ENCODE measurements at places on chromosomes 2 and 18. TPM values are rescaled to one million over a fixed set of nuclear protein-coding genes. Genes with fewer than 3 reads are reported as not detected.

The SCN9A gene
- total RNA-seq, result 11.8 TPM

The UGT1A8 gene
- not detected for total RNA-seq

The NGEF gene
- 14.4 TPM for total RNA-seq

The UBXN2A gene
- total RNA-seq, result 20.9 TPM

The DPP10 gene
- total RNA-seq, result 0.84 TPM

The EFHD1 gene
- total RNA-seq, result 0.17 TPM

The RRM2 gene
- 191 TPM for total RNA-seq

The ARHGAP25 gene
- total RNA-seq, result not detected

The GKN1 gene
- not detected for total RNA-seq

The ST6GAL2 gene
- not detected for total RNA-seq

The GREB1L gene
- total RNA-seq, result 0.63 TPM

The KCNIP3 gene
- total RNA-seq, result not detected

The MAPK4 gene
- not detected for total RNA-seq

The OLA1 gene
- total RNA-seq, result 333 TPM

The MATN3 gene
- total RNA-seq, result 19.2 TPM

The AMER3 gene
- not detected for total RNA-seq

The HOXD10 gene
- total RNA-seq, result not detected

The LINC00305 gene
- total RNA-seq, result not detected

The TBR1 gene
- not detected for total RNA-seq

The FBXO15 gene
- total RNA-seq, result not detected

The DSG3 gene
- total RNA-seq, result not detected

The MAP3K19 gene
- not detected for total RNA-seq

The CNTNAP5 gene
- not detected for total RNA-seq

The KCNS3 gene
- total RNA-seq, result not detected

The ERBB4 gene
- total RNA-seq, result not detected

The COLEC11 gene
- total RNA-seq, result 2.5 TPM

The MORN2 gene
- total RNA-seq, result 28.0 TPM
